CD14-positive monocyte (primary cell): ENCODE measurements at places on chromosomes 7 and 10.

DNA sequence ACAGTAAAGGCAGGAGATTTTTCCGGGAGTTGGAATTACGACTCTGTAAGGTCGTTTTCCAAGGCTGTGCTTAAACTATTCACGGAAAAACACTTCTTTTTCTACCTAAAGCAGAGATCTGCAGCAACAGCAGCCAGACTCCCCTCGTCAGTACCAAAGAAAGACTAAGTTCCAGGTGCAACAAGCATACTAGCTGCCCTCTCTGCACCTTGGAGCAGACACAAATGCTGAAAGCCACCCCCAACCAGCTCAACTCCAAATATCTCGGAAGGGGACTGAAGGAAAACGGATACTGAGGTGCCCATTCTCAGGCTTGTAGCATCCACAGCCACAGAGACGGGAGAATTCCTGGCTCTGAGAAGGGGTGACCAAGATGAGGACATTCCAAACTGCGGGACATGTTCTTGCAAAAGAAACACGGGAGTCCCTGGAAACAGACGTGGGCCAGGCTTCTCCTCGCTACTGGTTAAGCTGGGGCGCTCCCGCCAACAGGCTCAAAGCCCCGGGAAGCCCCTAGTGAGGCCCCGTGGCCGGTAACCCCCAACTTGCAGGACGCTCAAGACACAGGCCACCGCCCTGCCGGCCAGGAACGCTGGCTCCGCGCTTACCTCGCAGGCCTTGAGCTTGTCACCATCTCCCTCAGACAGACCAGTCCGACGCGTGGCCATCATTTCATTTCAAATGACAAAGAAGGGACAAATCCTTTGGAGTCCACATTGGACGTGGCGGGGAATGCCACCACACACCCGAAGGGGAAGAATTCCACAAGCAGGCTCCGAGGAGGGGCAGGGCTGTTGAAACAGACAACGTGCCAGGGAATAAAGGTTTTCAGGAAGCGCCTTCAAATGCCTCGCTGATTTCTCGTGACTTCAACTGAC, 2.2 kb downstream of the ARHGAP21 start:
- no peak for DNase-seq

DNA sequence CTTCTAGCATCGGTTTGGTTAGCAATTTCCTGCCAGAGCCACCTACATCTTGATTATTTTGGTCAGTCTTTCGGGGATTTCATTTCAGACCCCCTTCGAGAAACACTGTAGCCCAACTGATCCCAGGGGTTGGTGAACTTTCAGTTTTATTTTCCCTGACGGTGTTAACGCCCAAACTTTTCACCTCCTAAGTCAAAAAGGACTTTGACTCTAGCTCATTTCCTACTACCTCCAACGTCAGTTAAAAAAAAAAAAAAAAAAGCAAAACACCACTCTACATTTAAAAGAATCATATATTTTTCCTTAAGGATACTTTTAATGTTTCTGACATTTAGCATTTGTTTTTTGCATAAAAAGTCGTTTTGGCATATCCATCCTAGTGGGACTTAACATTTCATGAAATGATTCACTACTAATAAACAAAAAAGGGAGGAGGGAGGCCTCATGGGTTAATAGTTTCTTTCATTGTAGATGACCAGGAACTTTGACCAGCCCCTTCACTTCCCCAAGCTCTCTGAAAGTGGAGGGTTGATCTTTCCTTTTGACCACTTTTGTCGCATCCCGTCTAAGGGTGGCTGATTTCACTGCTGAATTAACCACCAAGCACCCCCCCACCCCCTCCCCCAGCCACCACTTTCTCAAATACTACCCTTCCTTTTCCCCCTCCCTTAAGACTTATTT, 764 bp upstream of the TCF7L2 start:
- peak; percentile 29 for DNase-seq

- DNase-seq = no peak
Observed at GRCh38 chr7:55464422-55464821, 99.3 kb downstream of the LANCL2 start.

GRCh38 chr10:102675011-102675665, 30.9 kb downstream of the TRIM8 start:
- DNase-seq = no peak

- no peak for DNase-seq
Observed at GRCh38 chr7:78225534-78225933, 427.0 kb downstream of the PHTF2 start.

DNA sequence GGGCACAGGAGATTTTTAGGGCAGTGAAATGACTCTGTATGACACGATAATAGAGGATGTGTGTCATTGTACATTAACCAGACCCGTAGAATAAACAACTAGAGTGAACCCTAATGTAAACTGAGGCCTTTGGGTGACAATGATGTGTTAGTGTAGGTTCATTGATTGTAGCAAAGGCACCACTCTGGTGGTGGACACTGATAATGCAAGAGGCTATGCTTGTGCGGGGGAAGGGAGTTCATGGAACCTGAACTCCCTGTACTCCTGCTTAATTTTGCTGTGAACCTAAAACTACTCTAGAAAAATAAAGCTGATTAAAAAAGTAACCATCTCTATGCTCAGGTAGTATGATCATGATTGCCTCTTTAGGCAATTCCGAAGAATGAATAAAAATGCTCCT, 96.3 kb upstream of the VIPR2 start:
- no peak for DNase-seq

GRCh38 chr10:102645741-102646609, 1.7 kb downstream of the TRIM8 start:
- peak; percentile 95 for DNase-seq

DNA sequence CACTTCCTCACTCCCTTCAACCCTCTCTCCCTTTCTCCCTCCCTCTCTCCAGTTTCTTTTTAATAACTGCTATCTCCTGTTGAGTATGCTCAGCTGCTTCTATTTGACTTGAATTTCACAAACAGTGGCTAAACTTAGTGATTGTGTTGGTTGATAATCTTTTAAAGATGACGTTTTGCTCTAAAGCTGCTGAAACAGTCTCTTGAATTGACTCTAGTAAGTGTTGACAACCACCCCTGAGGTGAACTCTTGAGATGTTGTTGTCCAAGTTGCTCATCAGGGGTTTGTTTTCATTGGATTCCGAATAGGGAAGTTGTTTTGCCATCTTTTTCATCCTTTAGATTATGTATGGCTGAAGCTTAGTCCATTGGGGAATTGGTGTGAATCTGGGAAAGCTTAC, 176.2 kb downstream of the TWIST1 start:
- no peak for DNase-seq

GRCh38 chr10:122267849-122268737, 3.0 kb upstream of the BTBD16 start:
- DNase-seq = peak; percentile 22

DNA sequence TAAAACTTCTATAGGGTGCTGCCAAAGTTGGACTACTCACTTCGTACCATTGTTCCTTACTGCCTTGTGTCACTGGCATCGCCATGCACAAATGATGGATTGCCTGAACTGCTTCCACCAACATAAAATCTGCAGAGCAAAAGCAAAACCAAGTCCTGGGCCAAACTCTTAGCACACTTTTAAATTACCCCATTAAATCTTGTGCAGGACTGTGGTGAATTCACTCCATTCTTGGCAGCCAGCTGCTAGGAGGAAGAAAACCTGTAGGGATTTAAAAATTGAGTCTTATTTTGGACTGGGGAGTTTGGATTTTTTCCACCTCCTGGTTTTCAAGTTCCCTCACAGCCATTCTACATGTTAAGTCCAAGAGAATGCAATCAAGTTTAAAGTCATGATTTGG, 646.9 kb downstream of the SORCS3 start:
- DNase-seq = no peak

- no peak for DNase-seq
Observed at GRCh38 chr7:89023877-89024276, 228.3 kb upstream of the TEX47 start.

DNA sequence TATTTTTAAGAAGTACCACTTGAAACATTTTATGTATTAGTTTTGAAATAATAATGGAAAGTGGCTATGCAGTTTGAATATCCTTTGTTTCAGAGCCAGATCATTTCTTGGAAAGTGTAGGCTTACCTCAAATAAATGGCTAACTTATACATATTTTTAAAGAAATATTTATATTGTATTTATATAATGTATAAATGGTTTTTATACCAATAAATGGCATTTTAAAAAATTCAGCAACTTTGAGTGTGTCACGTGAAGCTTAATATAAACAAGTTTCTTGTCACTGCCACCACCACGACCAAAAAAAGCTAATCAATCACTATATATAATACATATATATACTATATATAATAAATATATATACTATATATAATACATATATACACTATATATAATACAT, 4.8 kb downstream of the IL6 start:
- no peak for DNase-seq

- DNase-seq = no peak
Observed at GRCh38 chr7:28267012-28267411, 86.4 kb upstream of the JAZF1 start.

DNA sequence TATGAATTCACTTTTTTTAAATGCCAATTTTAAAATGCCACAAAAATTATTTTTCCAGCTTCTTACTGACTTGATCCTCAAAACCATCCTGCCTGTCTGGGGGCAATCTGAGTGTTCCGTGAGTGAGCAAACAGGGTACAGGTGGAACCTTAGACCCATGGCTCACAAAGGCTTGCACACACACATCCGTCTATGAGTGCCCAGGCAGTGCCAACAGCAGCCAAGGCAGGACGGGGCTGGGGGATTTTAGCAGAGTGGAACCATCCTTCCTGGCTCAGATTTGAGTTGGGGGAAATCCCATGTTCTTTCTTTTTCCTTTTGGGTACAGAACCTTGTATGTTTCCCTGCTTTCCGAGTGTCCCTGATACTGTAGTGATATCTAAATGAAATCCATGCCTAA, 377.7 kb upstream of the MGMT start:
- no peak for DNase-seq

DNA sequence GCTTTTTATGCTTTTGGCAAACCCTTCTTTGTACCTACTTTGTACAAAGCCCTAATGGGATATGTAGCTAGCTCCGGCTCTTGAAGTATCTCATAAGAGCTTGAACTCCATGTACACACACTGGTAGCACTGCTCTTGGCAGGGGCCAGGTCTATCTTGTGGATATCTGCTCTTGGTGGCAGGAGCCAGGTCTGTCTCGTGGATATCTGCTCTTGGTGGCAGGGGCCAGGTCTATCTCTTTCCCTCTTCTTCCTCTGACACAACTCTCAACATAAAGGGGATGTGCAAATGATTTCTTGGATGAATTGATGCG, 91.9 kb downstream of the WNT2 start:
- no peak for DNase-seq

DNA sequence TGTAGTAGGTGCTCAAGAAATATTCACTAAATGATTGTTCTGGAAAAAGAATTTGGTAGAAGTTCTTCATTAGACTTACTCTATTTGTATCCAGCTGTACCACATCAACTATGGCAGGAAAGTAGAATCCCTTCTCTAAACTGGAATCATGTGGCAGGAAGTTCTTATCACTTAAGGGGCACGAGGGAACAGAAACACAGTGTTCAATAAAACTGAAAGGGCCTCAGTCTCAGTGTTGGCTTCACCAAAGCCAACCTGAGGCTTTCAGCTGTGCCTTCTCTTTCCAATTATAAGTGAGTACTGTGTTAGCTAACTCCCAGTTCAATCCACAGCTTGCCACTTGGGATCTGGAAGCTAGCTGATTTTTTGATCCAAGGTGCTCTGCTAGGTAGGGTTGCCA, 257.6 kb upstream of the LRGUK start:
- no peak for DNase-seq

DNA sequence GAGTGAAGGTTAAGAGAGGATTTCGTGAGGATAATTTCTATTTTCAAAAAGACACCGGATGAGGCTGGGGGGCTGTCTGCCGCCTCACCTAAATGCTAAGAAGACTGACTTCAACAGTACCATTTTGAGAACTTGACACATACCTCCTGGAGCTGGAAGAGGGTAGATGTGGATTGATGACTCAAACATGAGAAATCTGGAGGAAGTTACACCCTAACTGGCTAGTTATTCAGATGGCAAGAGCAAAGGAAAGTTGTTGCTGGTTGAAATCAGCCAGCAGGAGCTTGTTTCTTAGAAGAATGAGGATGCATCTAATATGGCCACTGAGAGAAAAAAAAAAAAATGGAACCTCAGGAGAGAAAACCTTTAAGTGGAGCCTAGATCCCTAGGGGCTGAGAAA, 76.2 kb upstream of the KIAA1217 start:
- DNase-seq = no peak

DNA sequence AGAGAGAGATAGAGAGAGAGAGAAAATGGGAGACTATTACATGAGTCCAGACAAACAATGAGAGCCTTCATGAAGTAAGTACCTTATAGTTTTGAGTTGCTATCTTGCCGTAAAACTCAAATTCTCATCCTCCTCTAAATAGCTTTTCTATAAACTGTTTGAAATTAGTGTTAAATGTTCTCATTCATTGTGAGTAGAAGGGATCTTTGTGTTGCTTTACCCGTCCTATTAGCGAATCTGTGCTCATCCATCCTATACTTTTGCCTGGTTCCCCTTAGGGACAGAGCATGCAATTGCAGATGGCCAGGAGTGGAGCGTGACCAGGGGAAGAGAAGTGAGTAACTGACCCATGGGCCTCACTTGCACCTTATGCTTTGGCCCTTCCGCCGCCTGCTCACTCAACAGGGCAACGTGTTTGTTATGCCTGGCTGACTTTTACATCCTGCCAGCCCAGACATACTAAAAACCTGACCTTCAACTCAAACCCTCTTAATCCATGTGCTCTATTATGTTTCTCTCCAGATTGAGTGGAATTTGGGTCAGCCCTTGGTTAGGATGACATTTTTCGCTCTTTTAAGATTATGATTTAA, 244.2 kb upstream of the YAE1 start:
- no peak for DNase-seq

DNA sequence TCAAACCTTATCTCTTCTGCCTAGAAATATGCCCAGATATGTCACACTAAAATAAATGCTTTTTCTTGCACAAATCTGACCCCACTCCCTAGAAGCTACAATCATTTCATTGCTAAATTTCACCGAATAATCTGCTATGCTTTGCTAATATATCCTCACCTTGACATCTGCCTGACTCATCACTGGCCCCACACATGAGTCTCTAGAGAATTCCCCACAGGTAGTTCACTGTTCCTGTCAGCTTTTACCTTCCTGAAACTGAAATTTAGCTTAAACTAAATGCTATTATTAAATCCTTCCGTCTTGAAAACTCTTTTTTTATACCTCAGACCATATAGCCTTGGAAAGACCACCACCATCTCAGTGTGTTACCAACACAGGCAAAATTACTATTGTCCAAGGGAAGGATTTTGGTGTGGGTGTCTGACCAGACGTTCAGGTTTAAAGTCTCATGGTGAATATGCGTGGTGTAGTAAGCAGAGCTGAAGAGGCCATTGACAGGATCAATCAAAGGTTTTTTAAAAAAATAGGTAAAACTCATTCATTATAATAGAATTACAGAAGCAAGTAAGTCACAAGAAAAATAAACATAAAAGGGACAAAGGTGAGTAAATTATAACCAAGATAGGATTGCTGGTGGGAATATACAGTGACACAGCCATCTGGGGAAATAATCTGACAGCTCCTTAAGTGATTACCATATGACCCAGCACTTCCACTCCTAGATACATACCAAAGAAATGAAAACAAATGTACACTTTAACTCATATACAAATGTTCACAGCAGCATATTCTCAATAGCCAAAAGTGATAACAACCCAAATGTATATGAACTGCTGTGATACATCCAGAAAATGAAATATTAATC, 173.5 kb downstream of the KMT2E start:
- DNase-seq = no peak
